Endothelial cell of umbilical vein (primary cell): ENCODE measurements at places on chromosomes 4 and X.

GRCh38 chr4:168384437-168385141 is 66.0 kb upstream of the DDX60 start:
- DNase-seq, result peak; percentile 96

DNA sequence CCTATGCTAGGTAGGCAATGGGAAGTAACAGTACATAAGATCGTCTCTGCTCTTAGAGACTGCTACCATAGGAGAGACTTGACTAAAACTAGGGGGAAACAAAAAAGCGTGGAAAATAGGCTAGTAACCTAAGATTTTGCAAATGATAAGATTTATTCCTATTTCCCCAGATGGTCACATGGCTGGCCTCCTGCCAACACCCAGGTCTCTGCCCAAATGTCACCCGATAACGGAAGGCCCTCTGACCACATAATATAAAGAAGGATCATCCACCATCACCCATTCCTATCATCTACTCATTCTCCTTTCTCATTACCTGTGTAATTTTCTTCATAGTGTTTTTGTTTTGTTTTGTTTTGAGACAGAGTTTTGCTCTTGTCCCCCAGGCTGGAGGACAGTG is 4.7 kb downstream of the LAMP2 start:
- DNase-seq, result no peak

- DNase-seq, result no peak
These were observed 67.0 kb downstream of the DDX53 start for GRCh38 chrX:23066588-23067281.

- no peak for DNase-seq
These were observed 7.5 kb downstream of the IDS start for GRCh38 chrX:149497626-149498025.

DNA sequence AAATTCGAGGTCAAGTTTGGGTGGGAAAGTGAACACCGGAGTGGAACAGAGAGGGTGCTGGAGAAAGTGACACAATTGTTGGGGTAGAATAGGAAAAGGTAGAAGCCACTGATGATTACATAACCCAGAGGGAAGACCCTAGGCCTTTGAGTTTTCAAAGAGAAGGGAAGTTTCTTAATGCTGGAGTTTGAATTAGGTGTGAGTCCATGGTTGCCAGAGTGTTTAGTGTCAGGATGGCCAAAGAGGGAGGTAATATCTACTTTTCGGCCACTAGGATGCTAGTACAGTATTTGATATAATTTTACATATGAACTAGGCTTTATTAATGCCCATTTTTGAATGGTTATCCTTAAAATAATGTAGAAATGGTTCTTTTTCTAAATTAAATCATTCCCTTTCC is 5.4 kb downstream of the BCORL1 start:
- no peak for DNase-seq

- no peak for DNase-seq
These were observed 138.8 kb downstream of the NDST3 start for GRCh38 chr4:118173126-118173525.

DNA sequence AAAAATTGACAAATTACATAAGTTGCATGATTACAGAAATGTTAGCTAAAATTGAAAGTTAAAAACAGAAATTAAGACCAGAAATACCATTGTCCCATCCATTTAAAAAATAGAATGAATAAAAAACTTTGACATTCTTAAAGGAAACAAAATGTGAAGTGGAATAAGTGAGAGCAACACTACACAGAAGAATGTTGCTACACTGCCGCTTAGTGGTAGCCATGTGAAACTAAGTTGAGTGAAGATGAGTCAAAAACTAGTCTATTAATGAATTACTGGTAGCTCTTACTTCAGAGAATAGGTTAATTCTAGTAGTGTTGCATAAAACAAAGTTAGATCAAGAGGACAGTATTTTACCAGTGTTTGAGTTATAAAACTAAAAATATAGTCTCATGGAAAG is 571.0 kb upstream of the KLHL4 start:
- peak; percentile 3 for DNase-seq

- no peak for DNase-seq
These were observed 5.0 kb upstream of the TMEM164 start for GRCh38 chrX:109997786-109998452.

DNA sequence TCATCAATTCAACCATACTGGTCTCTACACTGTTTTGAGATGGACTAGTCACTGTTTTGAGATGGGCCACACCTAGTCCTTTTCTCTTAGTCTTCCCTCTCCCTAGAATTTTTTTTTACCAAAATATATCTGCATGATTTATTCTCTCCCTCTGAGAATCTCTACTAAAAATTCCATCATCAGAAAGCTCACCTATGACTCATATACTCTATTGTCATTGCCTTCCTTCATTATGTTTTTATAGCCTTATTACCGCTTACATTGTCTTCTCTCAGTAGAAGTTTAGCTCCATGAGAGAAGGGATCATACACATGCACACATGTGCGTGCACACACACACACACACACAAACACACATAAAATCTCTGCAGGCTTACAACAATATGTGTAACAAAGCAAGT is 303.6 kb downstream of the PCDH10 start:
- peak; percentile 41 for DNase-seq

DNA sequence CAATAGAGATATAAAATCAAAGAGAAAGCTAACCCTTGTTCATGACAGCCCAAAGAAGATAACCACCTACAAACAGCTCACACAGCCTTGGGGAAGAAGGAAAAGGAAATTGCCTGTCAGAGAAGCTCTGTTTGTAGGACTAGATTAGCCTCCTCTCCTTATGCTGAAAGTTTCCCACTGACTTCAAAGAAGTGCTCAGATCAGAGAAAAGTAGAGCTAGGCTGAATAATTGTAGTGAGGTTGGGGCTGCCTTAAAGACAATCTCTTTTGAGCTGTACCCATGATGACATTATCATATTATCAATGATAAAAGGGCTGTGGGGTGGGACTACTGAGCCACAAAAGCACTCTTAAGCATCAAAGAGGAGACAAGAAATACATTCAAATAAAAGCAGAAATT is 223.0 kb upstream of the GALNT7 start:
- no peak for DNase-seq

DNA sequence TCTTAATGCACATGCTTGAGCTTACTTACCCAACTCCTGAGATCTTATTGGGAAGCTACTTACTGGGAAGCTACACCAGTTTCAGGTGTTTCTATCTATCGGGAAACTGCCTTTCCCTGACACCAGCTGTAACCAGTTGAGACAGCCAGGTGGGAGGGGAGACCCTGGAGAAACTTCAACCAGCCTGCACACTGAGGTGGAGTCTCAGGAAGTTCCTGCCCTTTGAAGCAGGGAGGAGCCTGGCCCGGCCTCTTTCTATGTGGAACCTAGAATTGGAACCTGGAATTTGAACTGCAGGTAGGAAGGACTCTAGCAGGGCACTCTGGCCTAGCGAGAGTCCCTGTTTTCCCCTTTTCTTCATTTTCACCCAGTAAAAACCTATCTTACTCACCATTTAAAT is 425.8 kb upstream of the PABPC4L start:
- no peak for DNase-seq

GRCh38 chr4:154616731-154617130 is 4.3 kb upstream of the FGG start:
- DNase-seq, result no peak
